ENCODE measurements at places on chromosomes 3 and 15. TPM values are rescaled to one million over a fixed set of nuclear protein-coding genes. Genes with fewer than 3 reads are reported as not detected.
A peak's percentile ranks its signal among the peaks of the same experiment; 100 is the strongest.

DNA sequence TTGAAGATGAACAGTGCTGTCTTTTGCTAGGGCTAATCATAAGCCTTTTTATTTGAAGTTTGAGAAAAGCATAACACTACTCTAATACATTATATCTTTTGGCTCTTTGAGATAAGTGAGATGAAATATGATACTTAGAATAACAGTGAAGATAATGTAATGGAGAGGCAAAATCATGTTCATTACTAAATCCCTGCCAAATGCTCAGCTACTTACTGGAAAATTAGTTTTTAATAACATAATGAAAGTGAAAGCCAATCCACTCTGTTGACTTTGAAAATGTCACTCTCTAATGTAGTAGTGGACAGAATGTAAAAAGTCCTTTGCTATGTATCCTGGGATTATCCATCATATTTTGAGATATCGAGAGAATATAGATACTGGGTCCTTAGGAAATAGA, 35.9 kb upstream of the MYH15 start:
- DNase-seq = no peak

- no peak for DNase-seq
Measured at GRCh38 chr15:27127815-27128570, 157.0 kb downstream of the GABRG3 start.

DNA sequence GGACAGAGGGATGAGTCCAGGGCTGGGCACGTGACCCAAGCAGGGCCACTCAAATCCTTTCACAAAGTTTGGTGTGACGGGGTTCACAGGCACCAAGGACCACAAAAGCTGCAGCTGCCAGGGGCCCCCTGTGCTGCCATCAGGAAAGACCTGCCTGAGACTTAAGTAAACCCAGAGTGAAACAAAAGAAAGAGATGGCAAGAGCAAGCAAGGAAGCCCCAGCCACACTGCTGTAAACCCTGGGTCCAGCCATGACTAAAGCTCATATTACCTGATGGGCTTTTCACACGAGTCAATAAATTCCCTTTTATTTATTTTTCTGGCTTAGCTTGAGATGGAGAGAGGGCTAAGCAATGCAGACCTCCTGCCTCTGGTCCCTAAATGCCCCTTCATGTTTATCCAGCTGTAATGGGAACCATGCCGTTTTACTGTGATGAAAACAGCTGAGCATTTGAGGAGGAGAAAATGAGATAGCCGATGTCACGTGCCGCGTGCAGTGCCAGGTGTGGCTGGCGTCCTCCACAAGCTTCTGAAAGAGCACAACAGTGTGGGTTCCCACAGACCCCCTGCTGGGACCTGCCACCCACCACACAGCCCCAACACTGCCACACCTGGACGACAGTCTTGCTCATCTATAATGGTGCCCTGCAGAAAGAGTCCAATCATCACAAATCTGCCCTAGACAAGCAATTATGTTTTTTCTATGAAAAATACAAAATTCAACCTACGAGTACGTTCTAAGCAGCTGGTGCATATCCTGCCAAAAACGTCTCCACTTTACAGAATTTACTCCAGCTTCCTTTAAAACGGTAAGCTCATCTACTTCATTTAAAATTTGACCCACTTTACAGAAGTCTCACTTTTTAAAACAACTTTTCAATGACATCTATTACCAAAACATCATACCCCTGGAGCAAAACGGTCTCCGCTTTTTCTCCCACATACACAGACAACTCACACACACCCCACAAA, 34.2 kb downstream of the ADAMTS17 start:
- no peak for DNase-seq

- no peak for DNase-seq
Measured at GRCh38 chr15:36239509-36239908, 339.9 kb upstream of the CDIN1 start.

Gene A4GNT
- total RNA-seq = not detected

Gene GUCA1C
- not detected for total RNA-seq

DNA sequence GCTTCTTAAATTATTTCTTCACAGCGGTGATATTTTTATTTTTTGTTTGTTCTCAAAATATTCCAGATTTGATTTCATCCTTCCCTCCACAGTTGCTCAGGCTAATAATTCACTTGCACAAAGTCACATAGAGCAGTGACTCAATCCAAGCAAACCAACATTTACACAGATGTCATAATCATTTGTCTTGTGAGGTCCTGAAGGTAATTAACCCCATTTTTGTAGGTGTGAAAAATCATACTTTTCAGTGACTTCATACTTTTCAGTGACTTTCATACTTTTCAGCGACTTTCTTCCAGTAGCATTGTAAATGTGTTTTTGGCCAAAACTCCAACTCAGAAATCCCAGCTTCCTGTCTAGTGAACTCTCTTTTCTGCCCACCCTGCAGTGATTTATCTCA, 32.1 kb downstream of the CD200 start:
- no peak for DNase-seq

Gene BCL2A1
- 14.1 TPM for total RNA-seq

- DNase-seq = no peak
Measured at GRCh38 chr3:9088441-9089353, 125.4 kb upstream of the RAD18 start.

DNA sequence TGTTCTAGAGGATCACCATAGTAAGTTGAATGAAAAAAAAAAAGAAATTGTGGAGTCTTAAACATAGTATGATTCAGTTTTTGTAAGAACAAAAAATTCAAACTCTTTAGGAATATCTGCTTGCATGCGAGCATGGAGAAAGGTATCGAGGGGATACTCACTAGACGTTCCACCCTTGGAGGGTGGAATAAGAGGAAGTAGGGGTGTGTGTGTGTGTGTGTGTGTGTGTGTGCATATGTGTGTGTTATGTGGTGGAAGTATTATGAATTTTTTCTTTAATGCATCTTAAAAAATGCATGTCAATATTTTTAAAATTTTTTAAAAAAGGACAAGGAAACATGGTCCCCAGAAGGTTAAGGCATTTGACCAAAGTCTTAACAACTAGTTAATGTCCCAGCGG, 26.5 kb upstream of the SIAH2 start:
- no peak for DNase-seq

Gene ITGB5
- 0.40 TPM for total RNA-seq

DNA sequence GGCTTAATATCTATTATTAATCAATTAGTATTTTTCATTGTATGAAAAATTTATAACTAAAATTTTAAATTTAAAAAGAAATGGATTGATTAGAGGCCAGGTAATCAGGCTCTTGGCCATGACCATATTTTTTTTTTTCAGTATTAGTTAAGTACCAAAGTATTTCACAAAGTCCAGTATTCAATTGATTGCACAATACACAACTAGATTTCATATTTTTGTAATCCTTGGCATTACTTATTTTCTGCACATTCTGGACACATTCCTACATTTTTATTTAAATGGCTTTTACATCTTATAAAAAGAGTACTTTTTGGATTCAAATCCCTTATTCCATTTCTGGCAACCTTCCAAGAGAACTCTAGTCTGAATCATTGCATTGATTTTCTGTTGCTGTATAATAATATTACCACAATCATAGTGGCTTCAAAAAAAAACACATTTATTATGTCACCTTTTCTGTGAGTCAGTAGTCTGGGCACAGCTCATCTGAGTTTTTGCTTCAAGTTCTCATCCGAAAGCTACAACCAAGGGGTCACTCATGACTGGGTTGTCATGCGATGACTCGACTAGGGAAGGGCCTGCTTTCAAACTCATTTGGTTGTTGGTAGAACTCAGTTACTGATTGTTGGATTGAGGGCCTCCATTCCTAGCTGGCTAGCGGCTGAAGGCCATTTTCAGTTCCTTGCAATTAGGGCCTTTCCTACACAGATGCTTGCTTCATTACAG, 90.7 kb downstream of the CNTN6 start:
- no peak for DNase-seq

DNA sequence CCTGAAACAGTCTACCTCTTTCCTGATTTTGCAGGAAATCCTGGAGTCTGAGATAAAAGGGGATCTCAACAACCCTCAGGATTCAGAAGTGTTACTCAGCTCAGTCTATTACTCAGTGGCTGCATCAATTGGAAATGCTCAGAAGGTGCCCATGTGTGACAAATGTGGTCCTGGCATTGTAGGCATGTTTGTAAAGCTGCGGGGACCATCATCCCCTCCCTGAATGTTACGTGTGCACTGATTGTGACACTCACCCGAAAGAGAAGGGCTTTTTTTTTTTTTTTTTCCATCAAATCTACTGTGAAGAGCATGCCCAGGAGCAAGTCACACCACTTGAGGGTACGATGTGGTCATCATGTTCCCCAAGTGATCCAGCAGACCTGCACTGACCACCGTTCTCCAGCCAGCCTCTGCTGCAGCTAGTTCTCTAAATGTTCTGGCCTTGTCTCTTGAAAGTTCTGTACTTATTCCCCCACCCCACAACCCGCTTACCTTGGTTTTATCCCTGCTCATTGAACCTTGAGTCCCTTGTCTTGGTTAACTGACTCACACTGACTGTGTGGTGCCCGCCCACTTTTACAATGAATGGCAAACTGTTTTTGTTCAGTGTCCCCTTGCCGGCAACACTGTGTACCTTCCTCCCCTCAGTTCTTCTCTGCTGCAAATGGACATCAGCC, 19.8 kb downstream of the ST3GAL6 start:
- no peak for DNase-seq

Gene THPO
- total RNA-seq = not detected

Gene SLC51B
- total RNA-seq = not detected

DNA sequence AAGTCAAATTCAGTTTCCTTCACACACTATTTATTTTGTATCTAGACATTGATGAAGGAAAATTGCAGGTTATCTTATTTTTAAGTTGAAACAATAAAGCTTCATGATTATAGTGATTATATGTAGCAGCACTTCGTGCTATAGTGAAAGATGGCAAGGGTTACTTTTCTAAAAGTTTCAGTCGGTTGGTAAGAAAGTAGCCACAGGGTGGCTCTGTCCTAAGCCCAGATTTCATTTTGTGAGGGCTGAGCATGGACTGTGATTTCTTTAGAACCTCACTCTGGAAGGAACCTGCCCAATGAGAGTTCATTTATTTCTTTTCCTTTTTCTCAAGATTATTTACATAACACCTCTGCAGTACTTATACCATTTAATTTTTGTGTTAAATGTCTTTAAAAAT, 66.5 kb downstream of the NME9 start:
- DNase-seq = no peak

DNA sequence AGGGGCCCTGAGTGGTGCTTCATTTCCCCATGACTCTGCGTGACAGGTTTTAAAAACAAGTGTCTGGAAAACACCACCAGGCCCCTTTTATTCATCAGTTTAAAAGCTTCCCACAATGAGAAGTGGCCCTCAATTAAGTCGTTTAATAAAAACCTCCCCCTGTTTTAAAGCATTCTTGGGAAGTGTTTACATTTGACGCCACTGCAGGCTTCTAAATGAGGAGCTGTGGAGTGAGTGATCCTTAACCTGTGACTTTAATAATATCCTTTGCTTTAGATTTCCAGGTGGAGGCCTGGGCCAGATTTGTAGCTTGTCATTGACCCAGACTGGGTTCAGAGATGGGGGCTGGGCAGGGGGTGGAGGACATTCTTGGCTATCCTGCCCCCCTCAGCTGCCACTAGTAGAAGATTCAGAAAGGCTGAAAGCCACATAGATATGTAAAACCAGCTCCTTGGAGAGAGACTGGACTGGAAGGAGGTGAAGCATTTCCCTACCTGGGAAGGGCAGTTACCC, 11.3 kb downstream of the CGNL1 start:
- DNase-seq = no peak

- no peak for DNase-seq
Measured at GRCh38 chr3:78022232-78022631, 982.3 kb downstream of the ROBO2 start.

GRCh38 chr3:4885316-4885715, 93.9 kb upstream of the BHLHE40 start:
- no peak for DNase-seq

GRCh38 chr15:22979238-22980188, 655 bp downstream of the CYFIP1 start:
- DNase-seq = peak; percentile 51

- DNase-seq = no peak
Measured at GRCh38 chr15:91578511-91578910, 275.0 kb upstream of the SLCO3A1 start.

DNA sequence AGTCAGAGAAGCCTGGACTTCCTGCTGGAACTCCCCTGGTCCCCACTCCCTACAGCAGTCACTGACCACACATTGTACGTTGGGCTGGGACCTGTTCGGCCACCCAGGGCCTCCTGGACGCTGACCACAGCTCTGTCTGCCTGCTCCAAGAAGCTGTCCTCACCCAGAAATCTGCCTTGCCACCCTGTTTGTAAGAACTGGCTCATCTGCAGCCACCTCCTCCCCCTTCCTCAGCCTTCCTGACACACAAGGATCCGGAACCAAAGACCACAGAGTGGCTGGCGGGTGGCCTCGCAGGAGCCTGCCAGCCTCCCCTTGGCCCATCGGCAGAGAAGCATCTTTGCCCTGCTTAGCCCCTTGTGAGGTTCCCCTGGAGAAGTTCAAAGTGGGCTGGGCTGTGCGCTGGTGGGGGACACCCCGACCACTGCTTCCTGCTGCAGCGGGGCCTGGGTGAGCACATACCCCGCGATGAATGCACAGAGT, 91.9 kb downstream of the PCSK6 start:
- DNase-seq = no peak

DNA sequence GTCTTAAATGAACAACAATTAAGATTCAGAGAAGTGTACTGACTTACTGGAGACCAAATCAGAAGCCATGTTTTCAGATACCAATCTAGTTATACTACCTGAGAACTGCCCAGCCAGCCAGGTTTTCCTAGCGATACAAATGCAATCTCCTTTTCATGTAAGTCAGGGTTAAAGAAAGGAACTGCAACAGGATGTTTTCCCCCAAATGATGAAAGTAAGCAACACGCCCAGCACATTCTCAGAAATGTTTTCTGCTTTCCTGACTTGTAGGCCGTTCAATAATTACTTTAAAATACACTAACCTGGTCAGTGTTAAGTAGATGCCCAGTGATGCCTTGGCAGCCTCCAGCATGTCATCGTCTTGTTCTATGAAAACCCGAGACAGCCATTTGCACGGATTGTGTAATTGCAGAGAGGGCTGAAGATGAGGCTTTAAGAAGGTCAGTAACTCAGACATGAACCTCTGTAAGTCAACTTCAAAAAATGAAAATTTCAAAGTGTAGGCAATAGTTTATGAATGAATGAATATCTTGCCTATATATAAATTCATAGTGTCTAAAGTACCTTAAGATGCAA, 30.3 kb downstream of the LINS1 start:
- peak; percentile 18 for DNase-seq

DNA sequence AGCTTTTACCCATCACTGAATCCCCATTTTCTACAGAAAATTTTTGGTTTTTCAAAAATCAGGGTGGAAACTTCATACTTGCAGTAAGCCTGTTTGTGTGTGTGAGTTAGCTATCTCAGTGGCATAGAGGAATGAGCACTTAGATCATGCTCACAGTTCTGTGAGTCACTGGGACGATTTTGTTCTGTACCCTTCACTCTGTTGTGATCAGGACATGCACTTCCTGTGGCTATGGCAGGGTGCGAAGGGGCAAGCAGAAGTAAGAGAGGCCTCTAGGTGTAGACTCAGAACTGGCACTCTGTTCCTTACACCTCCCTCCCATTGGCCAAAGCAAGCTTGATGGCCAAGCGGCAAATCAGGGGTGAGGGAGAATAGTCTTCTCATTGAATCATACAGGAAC, 11.6 kb downstream of the NIPA2 start:
- no peak for DNase-seq

Gene SNX33
- total RNA-seq = 1.8 TPM

GRCh38 chr3:13227315-13228165, 154.3 kb upstream of the IQSEC1 start:
- DNase-seq = no peak

Gene NEK10
- 0.35 TPM for total RNA-seq

Gene ESYT3
- 0.50 TPM for total RNA-seq

- DNase-seq = no peak
Measured at GRCh38 chr3:187750006-187750512, 4.8 kb upstream of the BCL6 start.

- no peak for DNase-seq
Measured at GRCh38 chr15:83102346-83102745, 5.1 kb upstream of the TM6SF1 start.

Measured in activated CD4-positive, alpha-beta memory T cell treated with anti-CD3 and anti-CD28 coated beads, Interleukin-2, amount 10 ng/mL, durations not matched to agents 7 days and 5 days (primary cell).